ENCODE measurements at places on chromosomes 4 and X. TPM values are rescaled to one million over a fixed set of nuclear protein-coding genes. Genes with fewer than 3 reads are reported as not detected.

Gene COL4A5
- 253 TPM for total RNA-seq

Gene FGF13
- 7.5 TPM for total RNA-seq

Gene CHRDL1
- total RNA-seq = 9.6 TPM

Gene COPS4
- total RNA-seq = 55.3 TPM

DNA sequence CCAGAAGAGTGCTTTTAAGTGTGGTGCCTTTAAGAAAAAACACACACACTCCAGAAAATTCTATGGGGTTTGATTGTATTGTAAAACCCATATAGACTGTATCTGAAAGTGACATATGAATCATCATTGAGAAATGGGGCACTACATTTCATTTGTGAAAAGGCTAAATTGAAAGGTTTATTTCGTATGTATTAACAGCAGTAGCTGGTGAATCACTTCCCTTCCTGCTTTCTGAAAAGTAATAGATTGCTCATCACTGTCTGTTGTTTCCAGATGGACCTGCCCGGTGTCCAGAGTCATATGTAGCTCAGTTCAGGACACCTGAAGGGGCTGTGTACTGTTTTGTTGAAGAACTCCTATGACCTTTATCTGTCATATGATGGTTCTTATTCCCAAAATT lies 28.1 kb upstream of the HPRT1 start:
- DNase-seq = no peak

- peak; percentile 62 for DNase-seq
Observed at GRCh38 chr4:38383646-38384121, 280.3 kb upstream of the KLF3 start.

GRCh38 chrX:150508451-150509367 lies 59.7 kb upstream of the MTM1 start:
- peak; percentile 84 for DNase-seq

- no peak for DNase-seq
Observed at GRCh38 chr4:22003878-22004277, 55.3 kb upstream of the KCNIP4 start.

- DNase-seq = peak; percentile 26
Observed at GRCh38 chr4:87251106-87251505, 30.7 kb upstream of the KLHL8 start.

DNA sequence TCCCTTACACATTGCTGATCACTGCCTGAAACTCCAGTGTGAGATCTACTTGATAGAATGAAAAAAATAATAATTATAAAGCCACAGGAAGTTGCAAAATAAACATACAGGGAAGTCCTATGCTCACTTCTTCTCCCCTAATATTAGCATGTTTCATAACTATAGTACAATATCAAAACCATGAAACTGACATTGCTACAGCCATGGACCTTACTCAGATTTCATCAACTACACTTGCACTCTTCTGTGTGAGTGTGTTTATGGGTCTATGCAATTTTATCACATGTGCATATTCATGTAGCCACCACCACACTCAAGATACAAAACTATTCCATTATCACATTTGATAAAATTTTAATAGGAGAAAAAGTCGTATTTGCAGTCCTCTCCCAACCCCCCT lies 57.3 kb downstream of the SPINK2 start:
- no peak for DNase-seq

DNA sequence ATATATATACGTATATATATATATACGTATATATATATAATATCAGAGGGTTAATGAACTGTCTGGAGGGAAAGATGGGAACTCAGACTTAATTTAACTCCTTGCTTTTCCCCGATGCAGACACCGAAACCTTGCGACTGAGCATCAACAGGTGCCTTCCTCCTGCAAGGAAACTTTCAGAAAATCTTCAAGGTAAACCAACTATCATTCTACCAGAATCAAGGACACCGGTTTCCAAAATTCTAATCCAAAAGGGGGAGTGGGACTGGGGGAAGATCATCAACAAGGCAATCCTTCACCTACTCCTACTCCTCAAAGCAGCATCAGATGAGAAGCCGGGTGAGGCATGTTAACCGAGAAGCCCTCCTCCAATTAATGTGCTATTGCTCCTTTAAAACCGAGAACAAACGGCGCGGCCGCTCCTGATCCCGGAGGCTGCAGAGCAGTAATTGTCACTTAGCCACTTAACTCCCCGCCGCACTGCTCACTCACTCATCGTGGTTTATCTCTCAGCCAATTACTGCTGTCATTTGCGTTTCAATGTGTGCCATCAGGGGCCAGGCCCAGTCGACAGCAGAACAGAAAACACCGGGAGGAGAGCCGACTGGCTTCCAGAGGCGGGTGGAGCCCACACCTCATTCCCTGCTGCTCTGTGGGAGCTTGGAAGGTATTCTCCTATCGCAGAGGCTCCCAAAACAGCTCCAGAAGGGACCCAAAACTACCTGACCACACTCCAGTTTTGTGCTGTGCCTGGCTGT lies 61.7 kb downstream of the MAML3 start:
- DNase-seq = peak; percentile 48

- no peak for DNase-seq
Observed at GRCh38 chr4:73137121-73137520, 67.6 kb upstream of the COX18 start.

DNA sequence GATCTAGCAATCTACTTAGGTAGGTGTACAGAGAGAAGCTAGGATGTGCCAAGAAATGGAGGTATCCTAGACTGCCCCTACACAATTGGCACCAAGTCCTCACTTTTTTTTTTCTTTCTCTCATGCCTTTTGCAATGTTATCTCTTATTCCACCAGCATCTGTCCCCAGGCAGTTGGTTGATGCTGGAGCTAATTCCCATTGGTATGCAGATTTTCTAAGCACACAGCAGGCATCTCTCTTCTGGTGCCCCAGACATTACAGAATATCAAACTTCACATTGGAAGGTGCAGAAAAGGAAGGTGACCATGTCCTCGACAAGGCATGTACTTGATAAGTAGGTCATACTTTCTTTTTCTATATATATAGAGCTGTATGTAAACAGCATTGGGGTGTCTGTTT lies 21.6 kb downstream of the LUZP4 start:
- no peak for DNase-seq
